ENCODE measurements at places on chromosomes 6 and 20. TPM values are rescaled to one million over a fixed set of nuclear protein-coding genes. Genes with fewer than 3 reads are reported as not detected.

DNA sequence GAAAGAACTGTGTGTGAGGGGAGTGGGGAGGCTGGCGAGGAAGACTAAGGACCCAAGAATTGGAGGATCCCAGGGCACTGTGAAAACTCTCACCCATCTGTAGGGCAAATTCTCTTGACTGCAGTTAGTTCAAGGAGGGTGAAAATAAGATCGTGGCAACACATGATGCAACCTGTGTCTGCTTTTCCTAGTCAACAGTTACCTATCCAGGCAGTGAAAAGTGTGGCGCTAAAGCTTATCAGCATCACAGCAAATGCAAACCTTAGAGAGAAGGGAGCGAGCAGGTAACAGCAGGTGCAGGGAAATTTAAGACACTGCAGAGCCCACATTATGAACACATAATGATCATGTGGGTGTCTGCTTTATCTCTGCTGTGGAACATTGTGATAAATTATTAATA, 97.7 kb upstream of the SGK1 start:
- no peak for DNase-seq

- DNase-seq = no peak
Measured at GRCh38 chr6:110315869-110316398, 42.2 kb downstream of the METTL24 start.

Gene C6orf141
- total RNA-seq = not detected

Gene ENPP1
- 53.7 TPM for total RNA-seq

Measured in GM23248 (cell line).